ENCODE measurements at places on chromosomes 7 and 10.

GRCh38 chr10:51564896-51565510 lies 134.4 kb downstream of the CSTF2T start:
- no peak for DNase-seq

DNA sequence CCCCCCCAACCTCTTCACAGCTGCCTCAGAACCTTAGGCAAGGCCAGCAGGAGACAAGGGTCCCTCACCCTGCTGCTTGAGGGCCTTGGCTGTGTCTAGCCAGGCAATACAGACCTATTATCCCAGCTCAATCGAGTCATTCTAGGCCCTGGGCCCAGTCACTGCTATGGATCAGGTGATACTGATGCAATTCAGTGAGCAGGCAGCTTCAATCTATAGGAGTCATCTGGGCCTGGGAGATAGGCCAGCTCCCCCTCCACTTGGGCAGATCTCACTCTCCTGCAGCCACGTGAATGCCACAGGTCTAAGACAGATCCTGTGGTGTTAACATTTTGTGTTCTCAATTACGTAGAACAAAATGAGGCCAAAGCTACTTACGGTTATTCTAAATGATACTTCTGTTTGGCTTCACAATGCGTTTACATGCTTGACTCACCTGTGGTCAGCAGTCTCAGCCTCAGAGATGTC lies 68.0 kb upstream of the LRRC4 start:
- no peak for DNase-seq

GRCh38 chr10:25306386-25306785 lies 131.6 kb downstream of the GPR158 start:
- no peak for DNase-seq

GRCh38 chr7:114940220-114940619 lies 18.3 kb downstream of the MDFIC start:
- no peak for DNase-seq

- no peak for DNase-seq
Observed at GRCh38 chr7:83731154-83731553, 82.2 kb upstream of the SEMA3E start.

GRCh38 chr7:124399941-124400340 lies 365.7 kb downstream of the GPR37 start:
- DNase-seq: no peak

- no peak for DNase-seq
Observed at GRCh38 chr10:6516281-6516928, 63.7 kb downstream of the PRKCQ start.

- DNase-seq: no peak
Observed at GRCh38 chr10:129524936-129525335, 57.9 kb downstream of the MGMT start.

GRCh38 chr7:9961161-9961922 lies 1012.3 kb upstream of the PHF14 start:
- no peak for DNase-seq

- DNase-seq: no peak
Observed at GRCh38 chr7:105776068-105776790, 100.2 kb downstream of the ATXN7L1 start.

GRCh38 chr10:45452743-45453452 lies 78.9 kb downstream of the ALOX5 start:
- DNase-seq: no peak

DNA sequence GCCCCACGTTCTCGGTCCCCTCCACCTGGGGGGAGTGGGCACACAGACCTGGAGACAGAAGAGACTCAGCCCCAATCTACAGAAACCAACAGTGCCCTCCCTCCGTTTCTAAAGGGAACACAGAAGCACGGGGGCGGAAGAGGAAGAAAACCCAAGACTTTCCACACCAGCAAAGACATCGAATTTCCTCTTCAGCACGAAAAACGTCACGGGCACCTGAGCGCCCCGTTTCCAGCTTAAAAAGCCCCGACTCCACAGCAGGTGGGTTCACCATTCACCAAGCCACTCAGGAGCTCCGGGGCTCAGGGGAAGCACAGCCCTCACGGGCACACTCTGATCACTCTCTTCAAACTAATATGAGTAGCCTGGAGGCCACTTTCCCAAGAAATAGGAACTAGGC lies 19.6 kb downstream of the NUDT1 start:
- DNase-seq: no peak

- no peak for DNase-seq
Observed at GRCh38 chr7:91866599-91867148, 13.8 kb downstream of the MTERF1 start.

DNA sequence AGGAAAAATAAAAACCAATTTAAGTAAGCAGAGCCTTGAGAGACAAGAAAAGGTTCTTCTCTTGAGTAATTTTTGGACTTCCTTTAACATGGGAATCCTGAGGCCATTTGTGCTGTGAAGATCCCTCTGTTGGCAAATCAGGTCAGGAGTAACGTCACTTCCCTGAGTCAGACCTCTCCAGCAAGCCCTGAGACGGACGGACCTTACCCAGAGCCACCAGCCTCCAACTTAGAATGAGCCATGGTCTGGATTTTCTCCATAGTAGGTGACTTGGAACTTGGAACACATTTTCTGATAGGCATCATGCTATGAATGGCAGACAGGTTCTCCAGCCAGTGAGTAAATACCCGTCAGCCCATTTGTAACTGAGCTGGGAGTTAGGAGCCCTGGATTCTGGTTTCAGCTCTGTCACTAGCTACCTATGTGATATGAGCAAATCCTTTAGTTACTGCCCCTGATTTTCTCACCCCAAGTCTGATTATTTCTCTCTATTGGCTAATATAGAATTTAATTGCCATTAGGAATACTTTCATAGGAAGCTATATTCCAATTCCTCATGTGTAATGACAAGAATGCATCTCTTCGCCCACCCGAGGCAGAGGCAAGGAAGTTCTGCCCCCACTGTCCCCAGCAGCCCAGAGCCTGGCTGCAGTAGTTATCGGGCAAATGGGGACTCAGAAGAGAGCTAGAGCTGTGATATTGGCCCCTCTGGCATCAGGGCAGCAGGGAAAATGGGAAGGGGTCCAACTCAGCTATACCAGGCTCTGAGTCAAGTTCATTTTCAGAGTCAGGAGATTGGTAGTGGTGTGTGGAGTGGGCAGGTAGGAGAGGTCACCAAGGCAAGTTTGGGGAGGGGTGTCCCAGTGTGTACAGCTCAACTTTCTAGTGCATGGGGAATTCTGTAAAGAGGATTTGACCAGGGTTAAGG lies 153.7 kb upstream of the AGK start:
- no peak for DNase-seq

DNA sequence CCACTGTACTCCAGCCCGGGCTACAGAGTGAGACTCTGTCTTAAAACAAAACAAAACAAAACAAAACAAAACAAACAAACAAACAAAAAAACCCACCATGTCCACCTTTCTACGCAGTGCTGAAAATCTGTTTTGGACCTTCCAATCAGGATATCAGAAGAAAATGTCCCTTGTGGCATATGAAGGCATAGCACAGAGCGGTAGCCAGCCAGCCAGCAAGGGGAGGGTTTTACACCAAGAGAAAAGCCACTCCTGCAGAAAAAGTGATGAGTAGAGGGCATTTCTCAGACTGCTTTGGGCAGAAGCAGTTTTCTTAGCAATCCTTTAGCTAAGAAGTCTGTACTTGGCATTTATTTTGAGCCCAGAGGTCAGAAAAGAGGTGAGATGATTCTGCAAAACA lies 612.2 kb downstream of the TYW1 start:
- no peak for DNase-seq

- DNase-seq: no peak
Observed at GRCh38 chr10:70085975-70086613, 33.4 kb downstream of the MACROH2A2 start.

DNA sequence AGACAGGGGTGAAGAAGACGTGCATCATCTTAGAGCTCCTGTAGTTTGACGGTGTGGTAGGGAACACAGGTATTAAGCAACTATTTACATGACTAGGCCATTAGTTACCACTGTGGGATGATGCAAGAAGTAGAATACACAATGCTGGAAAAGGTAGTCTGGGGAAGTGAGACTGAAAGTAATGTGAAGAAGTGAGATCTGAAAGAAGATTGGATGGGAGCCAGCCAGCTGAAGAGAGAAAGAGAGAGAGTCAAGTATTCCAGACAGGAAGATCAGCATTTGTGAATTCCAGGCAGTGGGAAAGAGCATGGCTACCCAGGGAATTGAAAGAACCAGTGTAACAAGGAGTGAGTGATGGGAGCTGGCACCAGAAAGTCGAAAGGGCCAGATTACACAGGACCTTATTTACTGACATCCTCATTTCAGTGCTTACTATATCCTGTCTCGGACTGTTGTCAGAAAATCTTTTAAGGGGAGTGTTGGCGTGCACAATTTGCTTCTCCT lies 4.0 kb upstream of the CFAP58 start:
- DNase-seq: no peak

- DNase-seq: no peak
Observed at GRCh38 chr10:97006364-97006763, 174.3 kb downstream of the LCOR start.

DNA sequence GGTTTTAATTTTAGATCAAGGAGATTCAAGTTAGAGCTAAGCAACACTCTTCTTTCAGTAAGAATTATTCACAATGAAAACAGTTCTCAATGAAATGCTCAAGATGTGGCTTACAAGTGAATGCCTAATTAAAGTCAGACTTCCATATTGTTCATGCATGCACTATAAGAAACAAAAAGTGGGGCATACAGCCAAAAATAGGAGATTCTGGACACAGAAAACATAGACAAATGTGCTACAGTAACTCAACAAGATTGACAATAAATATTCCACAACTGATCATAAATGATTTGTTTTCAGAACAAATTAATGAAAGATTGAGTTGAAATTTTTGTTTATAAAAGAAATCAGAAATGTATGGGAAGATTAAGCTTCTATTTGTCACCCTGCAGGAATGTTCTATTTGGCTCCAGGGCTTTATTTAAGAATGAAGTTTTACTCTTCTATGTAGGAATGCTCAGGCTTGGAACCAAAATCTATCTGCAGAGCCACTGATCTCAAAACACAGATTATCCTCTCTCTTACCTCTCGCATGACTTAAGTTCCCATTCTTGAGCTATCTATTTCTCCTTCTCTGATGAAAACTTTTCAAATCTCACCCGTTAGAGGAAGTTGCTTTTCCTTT lies 89.0 kb upstream of the PIP4K2A start:
- no peak for DNase-seq

GRCh38 chr7:30618080-30618676 lies 23.5 kb downstream of the GARS1 start:
- no peak for DNase-seq

DNA sequence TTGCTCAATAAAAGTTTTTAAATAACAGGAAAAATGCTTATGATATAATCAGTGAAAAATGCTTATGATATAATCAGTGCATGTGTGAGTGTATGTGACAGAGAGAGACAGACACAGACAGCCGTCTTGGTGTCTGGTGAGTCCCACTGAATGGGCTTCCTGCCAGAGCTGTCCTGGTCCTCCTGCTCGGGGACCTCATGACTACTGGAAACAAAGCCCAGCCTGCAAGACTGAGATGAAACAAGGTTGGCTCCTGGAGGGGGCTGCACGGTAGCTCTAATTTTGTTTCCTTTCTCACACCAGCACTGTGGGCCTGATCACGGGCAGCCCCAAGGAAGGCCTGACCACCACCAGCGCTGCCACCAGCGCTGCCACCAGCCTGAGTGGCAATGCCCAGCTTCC lies 57.3 kb downstream of the NRP1 start:
- DNase-seq: no peak

DNA sequence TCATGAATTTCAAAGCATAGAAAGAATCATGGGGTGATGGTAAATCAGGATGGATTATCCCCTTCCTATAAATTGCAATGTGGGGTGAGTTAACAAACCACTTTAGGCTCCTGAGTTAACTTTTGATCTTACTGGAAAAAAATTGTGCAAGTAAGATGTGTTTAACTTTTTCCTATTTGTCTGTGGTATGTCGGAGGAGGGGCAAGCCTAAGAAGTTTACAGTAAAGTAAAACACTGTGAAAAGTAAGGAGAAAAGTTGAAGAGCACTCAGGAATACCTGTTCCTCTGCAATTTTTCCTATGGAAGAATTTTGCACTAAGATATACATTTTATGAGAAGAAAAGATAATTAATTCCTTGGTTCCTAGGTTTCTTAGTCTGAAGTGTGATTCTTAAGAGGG lies 44.4 kb downstream of the IFIT5 start:
- no peak for DNase-seq

DNA sequence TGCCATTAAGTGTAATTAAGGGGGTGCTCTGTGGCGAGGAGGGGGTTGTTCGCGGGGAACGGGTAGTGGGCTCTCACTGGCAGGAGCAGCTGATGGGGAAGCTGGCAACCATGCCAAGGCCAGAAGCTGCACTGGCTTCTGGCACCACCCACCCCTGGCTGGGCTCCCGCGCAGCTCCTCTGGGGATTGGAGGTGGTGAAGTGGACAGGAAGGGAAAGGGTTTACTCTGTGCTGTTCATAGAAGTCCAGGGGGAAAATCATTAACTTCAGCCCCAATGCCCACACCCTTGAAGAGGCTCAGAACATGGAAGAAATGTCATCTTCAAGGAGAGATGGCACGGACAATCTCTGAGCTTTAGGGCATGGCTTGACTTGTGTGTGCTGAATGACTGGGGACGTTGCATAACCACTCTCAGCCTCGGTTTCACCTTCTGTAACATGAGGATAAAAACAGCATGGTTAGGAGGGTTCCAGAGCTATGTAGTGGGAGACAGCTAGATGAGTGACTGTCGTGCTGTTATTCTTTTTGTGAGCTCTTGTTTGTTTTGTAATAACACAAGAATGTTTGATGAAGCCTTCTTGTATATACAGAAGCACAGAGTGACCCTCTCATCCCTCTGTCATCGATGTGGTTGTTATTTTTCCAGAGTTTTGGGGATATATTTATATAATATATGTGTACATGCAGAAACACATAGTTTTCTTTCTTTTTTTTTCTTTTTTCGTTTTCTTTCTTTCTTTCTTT lies 29.9 kb downstream of the KAZALD1 start:
- DNase-seq: no peak

- DNase-seq: no peak
Observed at GRCh38 chr7:3434611-3435010, 133.6 kb downstream of the SDK1 start.

Measured in activated T-cell treated with anti-CD3 and anti-CD28 coated beads for 48 hours (primary cell).